ENCODE measurements at places on chromosomes 11 and 22.

DNA sequence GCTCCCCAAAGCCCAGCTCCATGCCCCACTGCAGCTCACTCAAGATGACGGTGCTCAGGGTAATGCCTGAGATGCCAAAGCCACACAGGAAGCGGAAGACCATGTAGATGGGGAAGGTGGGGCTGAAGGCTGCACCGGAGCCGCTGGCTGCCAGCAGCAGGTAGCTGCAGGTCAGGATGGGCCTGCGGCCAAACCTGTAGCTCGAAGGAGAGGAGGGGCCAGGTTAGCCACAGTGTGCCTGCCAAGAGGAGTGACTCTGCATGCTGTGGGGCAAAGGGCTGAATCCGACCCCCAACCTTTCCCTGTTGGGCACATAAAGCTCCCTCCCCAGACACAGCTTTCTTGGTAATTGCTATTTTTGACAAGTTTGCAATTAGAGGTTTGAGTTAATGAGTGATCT, 14.9 kb upstream of the SLC22A6 start:
- no peak for DNase-seq

GRCh38 chr22:24140357-24140756, 40.9 kb upstream of the SUSD2 start:
- no peak for DNase-seq

- no peak for DNase-seq
Measured at GRCh38 chr22:30312053-30312452, 14.7 kb downstream of the TBC1D10A start.

DNA sequence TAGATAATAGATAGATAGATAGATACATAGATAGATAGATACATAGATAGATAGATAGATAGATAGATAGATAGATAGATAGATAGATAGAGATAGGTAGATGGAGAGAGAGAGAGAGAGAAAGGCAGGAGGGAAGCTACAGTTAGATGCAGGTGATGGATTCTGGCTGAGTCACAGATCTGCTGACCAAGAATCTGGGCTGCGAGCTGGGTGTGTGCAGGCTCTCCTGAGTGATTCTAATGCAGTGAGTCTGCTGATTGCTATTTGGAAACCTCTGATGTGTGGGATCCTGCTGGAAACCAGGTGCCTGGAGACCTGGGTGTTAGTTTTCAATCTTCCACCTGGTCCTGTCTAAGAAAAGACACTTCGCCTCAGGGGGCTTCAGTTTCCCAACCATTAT, 1441.8 kb downstream of the TBC1D22A start:
- DNase-seq, result no peak

DNA sequence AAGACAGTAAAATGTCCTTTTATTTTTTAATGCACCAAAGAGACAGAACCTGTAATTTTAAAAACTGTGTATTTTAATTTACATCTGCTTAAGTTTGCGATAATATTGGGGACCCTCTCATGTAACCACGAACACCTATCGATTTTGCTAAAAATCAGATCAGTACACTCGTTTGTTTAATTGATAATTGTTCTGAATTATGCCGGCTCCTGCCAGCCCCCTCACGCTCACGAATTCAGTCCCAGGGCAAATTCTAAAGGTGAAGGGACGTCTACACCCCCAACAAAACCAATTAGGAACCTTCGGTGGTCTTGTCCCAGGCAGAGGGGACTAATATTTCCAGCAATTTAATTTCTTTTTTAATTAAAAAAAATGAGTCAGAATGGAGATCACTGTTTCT, 1.1 kb upstream of the CCND1 start:
- no peak for DNase-seq

GRCh38 chr11:121814962-121815361, 301.1 kb downstream of the BLID start:
- DNase-seq, result no peak

DNA sequence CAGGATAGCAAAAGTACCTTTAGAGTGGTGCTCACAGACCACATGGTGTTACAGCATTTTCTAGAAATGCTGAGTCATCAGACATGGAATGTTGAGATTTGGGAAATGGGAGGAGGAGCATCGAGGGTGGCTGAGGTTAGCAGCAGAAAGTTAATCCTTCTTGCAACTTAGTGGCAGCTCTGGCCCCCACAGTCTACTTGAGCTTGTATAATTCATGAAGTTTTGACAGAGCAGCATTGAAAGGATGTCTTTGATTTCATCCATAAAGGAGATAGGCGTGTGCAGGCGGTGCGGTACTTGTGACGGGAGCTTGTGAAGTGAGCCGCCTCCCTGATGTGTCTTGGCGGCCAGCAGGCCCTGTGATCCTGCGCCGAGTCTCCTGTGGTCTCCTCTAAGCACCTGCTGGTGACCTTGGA, 330.5 kb downstream of the TBC1D22A start:
- DNase-seq, result no peak

DNA sequence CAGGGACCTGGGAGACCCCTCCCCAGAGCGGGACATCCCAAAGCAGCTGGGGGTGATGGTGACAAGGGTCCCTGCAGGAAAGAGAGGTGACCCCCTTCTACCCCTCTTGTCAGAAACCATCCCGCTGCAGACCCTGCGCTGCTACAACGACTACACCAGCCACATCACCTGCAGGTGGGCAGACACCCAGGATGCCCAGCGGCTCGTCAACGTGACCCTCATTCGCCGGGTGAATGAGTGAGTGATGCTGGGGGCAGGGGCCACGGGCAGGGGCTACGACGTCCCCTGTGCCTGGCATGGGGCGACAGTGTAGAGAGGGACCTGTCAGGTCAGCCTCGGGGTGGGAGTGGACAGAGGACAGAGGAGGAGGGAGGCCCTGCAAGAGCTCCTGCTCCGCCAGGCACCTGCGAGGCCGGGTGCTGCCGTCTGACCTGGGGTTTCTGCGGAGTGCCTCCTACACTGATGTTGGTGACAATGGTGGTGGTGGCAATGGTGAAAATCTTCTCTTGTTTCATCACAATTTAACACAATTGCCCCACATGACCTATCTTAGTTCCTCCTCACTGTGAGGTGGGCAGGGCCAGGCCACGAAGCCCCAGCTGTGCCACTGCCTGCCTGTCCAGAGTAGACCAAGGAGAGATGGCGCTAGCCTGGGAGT, 9.8 kb downstream of the CSF2RB start:
- DNase-seq, result no peak

DNA sequence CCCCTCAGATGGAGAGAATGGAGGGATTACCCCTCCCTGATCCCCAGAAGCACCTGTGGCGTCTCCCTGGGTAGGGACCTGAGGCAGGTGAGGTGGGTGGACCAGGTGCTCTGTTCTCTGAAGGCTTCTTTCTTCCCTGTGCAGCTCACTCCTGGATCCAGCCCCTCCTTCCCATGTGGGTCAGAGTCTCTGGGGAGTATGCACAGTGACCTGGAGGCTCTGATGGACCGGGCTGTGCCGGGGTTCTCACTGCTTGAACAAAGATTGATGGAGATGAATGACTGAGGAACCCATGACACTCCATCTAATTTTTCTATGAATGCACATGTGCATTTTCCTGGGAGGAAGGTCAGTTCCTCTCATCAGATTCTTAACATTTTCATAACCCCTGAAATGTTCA, 78.6 kb upstream of the SHANK2 start:
- DNase-seq, result no peak

DNA sequence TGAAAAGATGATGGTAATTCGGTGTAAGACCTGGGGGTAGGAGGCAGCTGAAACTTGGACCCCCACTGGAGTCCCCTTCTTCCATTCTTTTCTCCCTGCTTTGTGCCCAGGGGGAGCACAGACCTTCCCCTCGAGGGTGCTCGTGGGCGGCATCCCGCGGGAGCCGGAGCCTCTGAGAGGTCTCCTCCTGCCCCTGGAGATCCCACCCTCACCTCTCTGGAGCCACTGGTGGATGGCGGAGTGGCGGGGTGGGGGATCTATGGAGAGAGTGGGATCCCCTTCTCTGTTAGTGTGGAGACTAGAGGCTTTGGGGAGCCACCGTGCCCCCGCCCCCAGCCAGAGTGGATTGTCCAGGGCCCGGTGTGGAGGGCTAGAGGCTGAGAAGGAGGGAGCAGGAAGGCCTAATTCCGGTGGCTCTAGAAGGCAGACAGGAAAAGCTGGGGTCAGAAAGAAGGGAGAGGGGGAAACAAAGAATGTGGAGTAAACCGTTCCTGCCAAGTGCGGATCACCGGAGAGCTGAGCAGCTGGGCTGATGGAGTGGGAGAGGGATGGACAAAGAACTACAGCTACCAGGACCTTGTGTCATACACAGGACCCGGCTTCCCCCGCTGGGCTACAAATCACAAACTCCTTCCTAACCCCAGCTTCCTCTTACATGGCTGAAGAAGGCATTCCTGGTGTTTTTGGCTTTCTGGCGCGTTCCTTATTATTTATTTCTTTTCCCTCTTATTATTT, 41.9 kb downstream of the KCNJ1 start:
- no peak for DNase-seq

- DNase-seq, result no peak
Measured at GRCh38 chr11:65903068-65903481, 2.9 kb upstream of the FOSL1 start.

DNA sequence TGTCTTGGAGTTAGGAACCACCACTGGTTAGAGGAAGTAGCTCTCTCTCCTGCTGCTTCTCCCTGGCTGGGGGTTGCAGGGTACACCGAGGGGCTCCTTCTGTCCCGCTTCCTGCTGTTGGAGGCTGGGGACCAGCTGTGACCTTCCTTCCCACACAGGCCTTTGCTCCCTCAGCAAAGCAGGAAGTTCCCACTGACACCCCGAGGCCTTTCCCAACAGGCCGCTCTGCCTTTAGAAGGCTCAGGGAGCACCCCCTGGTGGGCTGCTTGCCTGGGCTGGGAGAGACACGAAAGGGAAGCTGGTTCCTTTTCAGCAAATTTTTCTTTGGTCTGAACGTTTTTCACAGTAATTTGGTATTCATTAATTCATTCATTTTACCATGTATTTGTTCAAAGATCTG, 527.9 kb upstream of the B3GAT1 start:
- no peak for DNase-seq

DNA sequence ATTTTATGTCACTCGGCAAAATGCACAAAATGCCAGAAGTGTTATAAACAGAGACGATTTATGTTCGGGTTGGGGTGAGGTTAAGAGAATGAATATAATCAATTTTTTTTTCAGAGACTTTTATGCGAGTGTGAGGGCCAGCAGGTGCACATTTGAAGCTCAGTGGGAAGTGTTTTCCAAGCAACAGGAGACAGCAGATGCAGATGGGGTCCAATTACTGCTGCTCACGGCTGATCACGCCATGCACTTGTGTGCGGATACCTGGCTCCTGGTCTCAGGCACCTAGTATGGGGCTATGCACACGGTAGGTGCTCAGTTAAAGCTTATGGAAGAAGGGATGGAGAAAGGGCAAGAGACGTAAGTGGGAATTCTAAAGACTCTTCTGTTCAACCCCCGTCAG, 249.1 kb downstream of the MIAT start:
- DNase-seq, result no peak

DNA sequence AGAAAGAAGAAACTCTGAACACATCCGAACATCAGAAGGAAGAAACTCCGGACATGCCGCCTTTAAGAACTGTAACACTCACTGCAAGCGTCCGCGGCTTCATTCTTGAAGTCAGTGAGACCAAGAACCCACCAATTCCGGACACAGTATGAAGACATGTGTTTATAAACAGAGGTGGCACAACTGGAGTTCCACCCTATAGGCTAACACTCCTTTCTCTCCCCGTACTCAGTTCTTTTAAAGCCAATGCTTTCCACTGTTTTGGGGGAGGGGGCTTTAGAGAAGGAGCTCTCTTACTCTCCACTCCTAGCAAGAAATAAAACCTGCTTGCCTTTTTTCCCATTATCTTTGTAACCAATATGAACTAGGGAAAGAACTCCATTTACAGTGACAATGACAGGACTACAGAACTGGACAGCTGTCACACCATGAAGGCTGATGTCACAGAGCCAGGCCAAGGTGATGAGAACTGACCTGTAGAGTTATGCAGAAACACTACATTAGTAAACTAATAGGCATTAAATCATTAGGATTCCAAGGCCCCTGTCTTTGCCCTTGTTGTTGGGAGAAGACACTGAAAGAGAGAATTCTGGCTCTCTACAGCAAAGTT, 733 bp downstream of the TRIM5 start:
- DNase-seq, result no peak

DNA sequence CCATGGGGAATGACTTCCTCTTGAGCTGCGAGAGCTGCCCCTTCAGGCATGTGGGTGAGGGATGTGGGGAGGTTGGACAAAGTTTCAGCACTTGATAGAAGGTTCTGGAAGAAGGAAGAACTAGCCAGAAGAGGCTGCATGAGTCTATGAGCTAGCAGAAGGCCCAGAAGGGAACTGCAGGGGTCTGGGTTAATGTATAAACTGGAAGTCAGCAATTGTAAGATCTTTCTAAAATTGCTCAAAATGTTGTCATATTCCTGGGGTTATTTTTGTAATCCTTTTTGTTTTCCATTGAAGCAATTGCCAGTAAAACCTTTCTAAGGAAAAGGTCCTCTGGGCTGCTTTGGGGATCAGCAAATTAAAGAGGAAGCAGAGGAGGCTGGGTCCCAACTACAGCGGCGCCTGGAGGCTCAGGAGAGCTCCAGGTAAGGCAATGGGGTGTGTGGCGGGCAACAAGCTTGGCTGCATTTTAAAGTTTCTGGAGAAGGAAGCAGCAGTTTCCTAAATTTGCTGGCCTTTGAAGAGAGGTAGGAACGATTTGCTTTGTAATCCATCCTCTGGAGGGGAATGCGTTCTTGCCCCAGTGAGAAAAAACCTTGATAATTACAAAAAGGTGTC, 29.2 kb downstream of the ADAMTS15 start:
- DNase-seq, result no peak

GRCh38 chr22:24097961-24098391, 83.3 kb upstream of the SUSD2 start:
- DNase-seq, result no peak

GRCh38 chr11:74646954-74647353, 54.6 kb downstream of the POLD3 start:
- DNase-seq, result no peak

- DNase-seq, result no peak
Measured at GRCh38 chr11:1998861-1999260, 1.2 kb upstream of the H19 start.

DNA sequence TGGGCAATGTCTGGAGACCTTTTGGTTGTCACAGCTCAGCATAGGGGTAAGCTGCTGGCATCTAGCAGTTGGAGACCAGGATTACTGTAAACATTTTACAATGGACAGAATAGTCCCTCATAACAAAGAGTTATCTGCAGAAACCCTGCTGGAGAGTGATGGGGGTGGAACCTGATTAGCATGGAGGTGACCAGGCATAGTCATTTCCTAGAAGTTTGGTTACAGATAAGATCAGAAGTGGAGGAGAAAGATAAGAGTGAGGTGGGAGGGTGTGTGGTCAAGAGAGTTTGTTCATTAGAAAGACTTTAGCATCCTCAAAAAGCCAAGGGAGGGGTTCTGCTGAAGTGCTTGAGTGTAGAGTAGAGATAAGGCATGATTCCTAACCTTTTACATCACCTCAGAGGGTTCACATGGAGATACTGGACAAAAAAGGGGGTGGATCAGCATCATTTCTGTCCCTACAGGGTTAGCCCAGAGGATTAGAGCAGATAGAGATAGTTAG, 38.8 kb downstream of the PRDM11 start:
- no peak for DNase-seq

GRCh38 chr11:112016088-112016764, 9.0 kb upstream of the DLAT start:
- no peak for DNase-seq

- DNase-seq, result no peak
Measured at GRCh38 chr11:77175869-77176539, 48.0 kb downstream of the MYO7A start.
